Non-pigmented ciliary epithelial cell (primary cell): ENCODE measurements at places on chromosomes 6 and 20.

- no peak for DNase-seq
Observed at GRCh38 chr6:45597424-45597823, 219.7 kb upstream of the SUPT3H start.

DNA sequence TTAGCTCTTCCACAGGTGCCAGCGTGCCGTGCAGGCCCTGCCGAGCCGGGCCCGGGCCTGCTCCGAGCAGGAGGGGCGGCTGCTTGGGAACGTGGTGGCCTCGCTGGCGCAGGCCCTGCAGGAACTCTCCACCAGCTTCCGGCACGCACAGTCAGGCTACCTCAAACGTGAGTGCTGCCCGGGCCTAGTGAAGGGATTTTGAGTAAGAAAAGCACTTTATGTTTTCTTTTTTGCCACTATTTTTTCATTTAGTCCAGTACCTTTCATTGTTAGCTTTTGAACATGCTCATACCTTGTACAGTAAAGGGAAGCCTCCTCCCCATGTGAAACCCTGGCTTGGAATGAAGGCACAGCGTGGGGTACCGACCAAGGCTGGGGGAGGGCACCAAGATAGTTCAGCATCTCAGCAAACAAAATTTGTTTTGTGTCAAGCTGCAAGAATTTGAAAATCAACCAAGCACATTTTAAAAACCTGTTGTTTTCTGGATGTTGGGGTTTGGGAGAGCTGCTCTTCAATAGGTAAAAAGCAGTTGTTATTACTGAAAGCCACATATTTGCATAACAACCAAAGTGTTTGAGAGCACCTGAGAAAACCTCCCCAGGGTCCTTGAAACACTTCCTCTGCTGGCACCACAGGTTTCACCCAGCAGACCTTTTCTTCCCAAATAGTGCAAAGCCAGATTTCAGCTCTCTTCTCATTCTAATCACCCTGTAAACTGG lies 18.4 kb downstream of the STX16 start:
- DNase-seq, result no peak

DNA sequence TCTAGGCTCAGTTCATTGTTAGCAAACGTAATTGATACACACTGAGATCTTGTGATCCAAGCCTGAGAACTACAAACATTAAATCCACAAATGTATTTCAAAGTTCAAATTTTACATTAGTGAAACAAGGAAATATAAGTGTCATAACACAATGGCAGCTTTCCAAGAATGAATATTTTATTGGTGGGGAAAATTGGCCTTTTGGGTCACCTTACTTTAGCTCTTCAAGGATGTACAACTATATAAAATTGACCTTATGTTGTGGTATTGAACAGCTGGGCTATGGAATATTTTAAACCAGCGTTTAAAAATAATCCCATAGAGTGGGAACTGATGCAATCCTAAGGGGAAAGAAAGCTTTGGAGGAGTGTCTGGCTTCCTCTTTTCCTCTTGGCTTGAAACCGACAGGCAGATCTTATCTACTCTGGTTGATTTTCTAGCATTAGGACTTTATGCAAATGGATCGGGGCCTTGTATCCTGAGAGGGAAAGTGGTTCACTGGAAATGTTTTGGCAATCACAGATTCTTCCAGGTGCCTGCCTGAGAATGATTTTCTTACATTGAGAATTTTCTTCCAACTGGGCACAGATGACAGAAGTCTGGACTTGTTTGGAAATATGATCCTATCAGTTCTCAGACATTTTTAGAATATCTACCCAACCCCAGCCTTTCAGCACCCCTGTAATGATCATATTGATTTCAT lies 184.8 kb upstream of the ECI2 start:
- no peak for DNase-seq

DNA sequence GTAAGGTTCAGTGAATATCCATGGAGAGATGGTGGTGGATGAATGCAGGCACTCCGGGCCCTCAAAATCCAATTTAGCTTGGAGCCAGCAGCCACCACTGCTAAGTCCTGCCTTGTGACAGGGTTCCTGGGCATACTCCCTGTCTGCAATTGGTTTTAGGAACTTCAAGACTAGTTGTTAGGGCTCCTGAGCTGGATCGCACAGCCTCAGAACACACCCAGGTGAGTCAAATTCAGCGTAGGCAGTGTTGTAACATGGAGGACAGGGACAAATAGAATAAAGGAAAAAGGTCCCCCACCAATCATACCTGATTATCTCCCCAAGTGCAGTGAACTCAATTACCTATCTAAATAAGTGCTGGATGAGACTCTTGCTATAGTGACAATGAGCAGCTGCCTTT lies 74.6 kb downstream of the PERP start:
- DNase-seq, result no peak

DNA sequence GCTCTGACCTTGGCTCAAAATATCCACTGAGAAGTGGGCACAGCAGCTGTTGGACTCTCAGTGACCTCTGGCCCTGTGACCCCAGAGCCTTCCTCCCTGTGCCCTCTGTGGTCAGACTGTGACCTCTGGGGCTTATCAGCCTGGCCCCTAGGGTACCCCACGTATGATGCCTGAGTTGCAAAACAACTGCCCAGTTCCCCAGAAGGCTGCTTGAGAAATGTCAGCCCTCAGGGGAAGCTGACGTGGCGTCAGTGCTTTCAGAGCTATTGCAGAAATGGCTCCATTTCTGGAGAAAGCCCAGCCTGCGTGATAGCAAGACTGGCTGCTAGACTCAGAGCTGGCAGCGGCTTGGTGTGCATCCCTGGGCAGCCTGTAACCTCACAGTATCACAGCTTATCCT lies 31.5 kb upstream of the TGM2 start:
- DNase-seq, result no peak

GRCh38 chr6:19851241-19852089 lies 14.3 kb downstream of the ID4 start:
- no peak for DNase-seq

- no peak for DNase-seq
Observed at GRCh38 chr6:149806127-149806526, 56.6 kb downstream of the PCMT1 start.

GRCh38 chr6:31689249-31690110 lies 8.6 kb upstream of the LY6G5C start:
- DNase-seq, result no peak

DNA sequence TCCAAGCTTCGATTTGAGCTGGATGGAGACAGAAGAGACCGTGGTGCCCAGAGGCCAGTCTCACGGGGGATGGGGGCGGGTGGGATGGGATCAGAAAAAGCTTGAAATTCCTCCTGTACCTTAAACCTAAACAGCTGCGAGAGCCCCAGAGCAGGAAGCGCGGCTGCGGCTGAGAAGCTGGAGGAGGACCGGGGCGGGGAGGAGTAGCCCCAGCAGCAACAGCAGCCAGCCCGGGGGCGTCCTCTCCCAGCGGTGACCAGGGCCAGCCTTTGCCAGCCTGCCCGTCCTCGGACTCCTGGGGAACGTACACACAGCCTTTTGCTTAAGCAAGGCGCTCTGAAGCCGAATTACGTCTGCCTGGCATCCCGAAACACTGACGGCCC lies 17.4 kb upstream of the PRDM13 start:
- no peak for DNase-seq

- DNase-seq, result no peak
Observed at GRCh38 chr6:146542881-146543210, 787 bp upstream of the RAB32 start.
